A549 (cell line): ENCODE measurements at places on chromosomes 11 and 22. TPM values are rescaled to one million over a fixed set of nuclear protein-coding genes. Genes with fewer than 3 reads are reported as not detected.

The OR8K3 gene
- not detected in 3 replicates for polyA plus RNA-seq

The SGSM1 gene
- polyA plus RNA-seq, result 0.17 to 0.50 TPM (median 0.47 TPM) in 3 replicates

The C11orf91 gene
- polyA plus RNA-seq, result 0.15 to 0.34 TPM in 2 of 3 replicates, not detected in the other

The OR8H2 gene
- polyA plus RNA-seq, result not detected in 3 replicates

GRCh38 chr11:125344846-125345420 lies 151.1 kb downstream of the FEZ1 start:
- no peak for DNase-seq

- peak; percentile 56 for DNase-seq
Measured at GRCh38 chr11:2269601-2270321, 627 bp downstream of the ASCL2 start.

DNA sequence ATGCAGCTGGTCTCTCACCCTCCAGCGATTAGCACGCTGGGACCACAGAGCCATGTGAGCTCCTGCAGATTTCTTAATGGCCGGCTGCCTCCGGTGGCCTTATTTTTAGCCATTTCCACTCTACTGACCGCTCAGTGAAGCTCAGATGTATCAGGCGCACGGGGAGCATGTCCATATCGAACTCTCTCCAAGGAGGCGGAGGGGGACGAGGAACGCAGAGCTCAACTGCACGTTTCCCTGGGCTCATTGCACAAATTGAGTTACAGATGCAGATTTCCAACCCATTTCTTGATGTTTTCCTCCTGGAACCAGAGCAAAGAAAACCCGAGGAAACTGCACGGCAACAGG lies 207.1 kb downstream of the CTTN start:
- no peak for DNase-seq

- no peak for DNase-seq
Measured at GRCh38 chr22:26570115-26570514, 19.8 kb downstream of the TPST2 start.

DNA sequence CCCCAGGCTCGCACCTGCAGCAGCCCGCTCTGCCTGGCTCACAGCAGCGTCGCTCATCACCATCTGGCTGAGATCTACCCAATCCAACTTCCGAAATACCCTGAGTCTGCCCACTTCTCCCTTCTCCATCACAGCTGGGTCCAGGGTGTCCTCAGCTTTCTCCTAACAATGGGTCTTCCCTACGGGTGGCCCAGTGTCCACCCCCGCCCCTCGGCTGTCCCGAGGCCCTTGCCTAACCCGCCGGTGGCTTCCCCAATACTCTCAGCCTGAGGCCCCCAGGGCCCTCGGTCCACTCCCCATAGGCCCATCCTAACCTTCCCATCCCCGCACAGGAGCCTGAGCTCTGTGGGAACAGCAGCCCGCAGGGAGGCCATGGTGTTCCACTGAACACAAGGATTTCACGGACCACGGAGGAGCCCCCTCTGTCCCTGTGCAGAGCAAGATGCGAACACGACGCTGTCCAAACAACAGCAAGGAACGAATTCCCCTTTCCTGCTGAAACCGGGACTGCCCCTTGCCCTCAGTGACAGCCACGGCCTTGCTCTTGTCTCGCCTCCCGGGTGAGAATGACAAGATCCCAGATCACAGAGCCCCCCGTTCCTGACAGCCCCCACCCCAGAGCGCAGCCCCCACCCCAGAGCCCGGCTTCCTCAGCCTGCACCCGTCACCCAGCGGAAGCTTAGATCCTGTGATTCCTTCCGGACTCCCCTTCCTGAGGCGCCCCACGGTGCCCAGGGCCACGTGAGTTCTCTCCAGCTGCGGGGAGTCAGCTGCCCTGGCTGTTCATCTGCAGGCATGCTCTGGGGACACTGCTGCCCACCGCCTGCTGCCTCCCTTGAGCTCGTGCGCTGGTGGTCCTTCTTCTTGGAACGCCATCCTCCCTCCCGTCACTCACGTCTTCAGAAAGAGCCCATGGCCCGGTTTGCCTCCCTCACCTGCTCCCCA lies 48.8 kb upstream of the CARS1 start:
- no peak for DNase-seq

DNA sequence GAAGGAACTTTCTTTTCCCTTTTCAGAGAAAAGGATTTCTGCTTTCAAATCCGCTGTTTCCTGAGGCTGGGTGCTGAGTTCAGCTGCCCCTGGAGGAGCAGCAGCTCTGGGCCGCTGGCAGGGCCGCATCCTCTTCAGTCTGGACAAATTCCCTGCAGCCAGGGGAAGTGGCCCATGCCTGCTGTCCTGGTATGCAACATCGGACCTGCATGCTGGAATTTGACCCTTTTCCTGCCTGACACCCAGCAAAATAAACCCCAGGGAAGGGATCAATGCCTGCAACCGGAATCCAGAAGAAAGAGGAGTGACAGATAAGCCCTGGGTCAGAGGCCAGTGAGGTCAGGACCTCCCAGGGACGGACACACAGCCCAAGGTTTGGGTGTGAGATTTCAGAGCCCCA lies 54.1 kb upstream of the LINC01488 start:
- no peak for DNase-seq

- no peak for DNase-seq
Measured at GRCh38 chr11:69157822-69158231, 2.1 kb downstream of the SMIM38 start.

- no peak for DNase-seq
Measured at GRCh38 chr11:24199461-24199860, 297.4 kb upstream of the LUZP2 start.

DNA sequence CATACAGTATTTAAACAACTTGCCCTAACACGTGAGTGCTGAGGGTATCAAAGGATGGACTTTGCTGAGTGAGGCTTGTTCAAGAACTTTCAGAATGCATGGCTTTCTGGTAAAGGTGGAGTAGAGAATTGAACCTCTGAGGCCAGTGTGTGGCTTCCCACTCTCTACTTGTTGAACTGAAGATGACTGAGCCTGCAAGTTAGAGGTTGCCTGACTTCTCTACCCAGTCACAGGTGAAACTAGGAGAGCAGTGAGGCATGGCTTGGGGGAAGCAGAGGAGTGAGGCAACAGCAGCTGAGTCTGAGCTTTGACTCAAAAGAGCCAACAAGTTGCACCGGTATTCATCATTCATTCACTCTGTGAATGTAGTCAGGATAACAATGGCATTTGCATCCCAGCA lies 256.4 kb upstream of the SESN3 start:
- no peak for DNase-seq

- DNase-seq, result no peak
Measured at GRCh38 chr11:120605469-120605868, 93.9 kb downstream of the GRIK4 start.
